ENCODE measurements at places on chromosomes 1 and 21.

GRCh38 chr1:85378534-85378933 lies 86.4 kb downstream of the DDAH1 start:
- no peak for DNase-seq

DNA sequence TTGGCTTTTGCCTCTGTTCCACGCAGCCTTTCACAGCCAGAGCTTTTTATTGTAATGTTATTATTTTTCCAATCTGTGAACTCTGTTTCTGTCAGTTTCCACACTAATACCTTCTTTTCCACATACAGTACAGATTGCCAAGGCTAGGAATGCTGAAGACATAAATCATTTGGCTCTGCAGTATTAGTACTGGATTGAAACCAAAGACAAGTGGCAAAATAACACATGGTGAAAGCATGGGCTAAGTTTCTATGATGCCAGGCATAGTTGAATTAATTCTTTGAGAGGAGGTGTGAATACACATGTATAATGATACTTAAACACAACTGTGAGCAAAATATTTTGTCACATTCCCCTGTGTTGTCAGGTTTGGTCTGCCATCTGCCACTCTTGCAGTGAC lies 73.5 kb downstream of the TMEM200B start:
- no peak for DNase-seq

DNA sequence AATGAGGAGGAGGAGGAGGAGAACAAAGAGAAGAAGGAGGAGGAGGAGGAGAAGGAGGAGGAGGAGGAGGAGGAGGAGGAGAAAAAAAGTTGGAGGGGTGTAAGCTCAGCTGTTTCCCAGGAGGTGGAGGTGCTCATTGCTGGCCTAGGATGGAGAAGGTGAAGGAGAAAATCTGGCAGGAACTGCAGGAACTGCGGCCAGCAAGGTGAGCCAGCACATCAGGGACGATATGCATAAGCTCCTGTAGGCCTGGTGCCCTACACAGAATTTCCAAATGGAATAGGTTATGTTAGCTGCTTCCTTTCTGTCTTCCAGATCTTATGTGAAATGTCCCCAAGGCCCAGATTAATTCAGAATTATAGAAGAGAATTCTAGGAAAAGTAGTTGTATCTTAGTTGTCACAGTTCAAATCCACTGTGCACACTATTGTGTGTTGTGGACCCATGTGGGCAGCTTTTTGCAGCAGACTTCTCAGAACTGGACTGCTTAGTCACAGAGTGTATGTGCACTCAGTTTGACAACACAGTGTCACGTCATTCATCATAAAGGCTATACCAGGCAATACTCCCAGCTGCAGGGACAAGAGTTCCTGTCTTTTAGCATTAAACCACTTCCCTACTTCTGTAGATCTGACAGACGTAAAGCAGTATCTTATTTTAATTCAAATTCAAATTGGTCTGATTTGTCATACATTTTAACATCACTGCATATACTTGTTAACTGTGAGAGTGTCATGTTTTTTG lies 303.7 kb downstream of the HLX start:
- DNase-seq: no peak

- DNase-seq: no peak
Measured at GRCh38 chr1:183792300-183792699, 12.6 kb upstream of the RGL1 start.

GRCh38 chr1:180973369-180973768 lies 49.3 kb downstream of the STX6 start:
- no peak for DNase-seq

DNA sequence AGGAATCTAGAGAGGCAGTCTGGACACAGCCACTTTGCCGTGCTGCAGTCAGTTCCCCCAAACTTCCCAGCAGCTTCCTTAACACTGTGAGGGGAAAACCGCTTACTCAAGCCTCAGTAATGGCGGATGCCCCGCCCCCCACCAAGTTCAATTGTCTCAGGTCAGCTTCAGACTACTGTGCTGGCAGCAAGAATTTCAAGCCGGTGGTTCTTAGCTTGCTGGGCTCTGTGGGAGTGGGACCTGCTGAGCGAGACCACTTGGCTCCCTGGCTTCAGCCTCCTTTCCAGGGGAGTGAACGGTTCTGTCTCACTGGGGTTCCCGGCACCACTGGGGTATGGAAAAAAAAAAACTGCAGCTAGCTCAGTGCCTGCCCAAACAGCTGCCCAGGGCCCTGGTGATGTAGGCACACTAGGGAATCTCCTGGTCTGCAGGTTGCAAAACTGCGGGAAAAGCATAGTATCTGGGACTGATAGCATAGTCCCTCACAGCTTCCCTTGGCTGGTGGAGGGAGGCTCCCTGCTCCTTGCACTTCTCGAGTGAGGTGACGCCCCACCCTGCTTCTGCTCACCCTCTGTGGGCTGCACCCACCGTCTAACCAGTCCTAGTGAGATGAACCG lies 23.7 kb upstream of the HFM1 start:
- DNase-seq: no peak

Data from cortex of kidney (tissue), 1 donor.